ENCODE measurements at places on chromosomes 7 and 10. TPM values are rescaled to one million over a fixed set of nuclear protein-coding genes. Genes with fewer than 3 reads are reported as not detected.
A peak's percentile ranks its signal among the peaks of the same experiment; 100 is the strongest.

- no peaks in the 10 kb centered on the region for H3K36me3 ChIP-seq
- H3K4me1 ChIP-seq: no peaks in the 10 kb centered on the region
- H3K4me3 ChIP-seq: no peak overlapping the region
- H3K27ac ChIP-seq: no peak overlapping the region
- no peak for DNase-seq
These were observed 65.1 kb upstream of the SFMBT2 start for GRCh38 chr10:7475939-7476338.

DNA sequence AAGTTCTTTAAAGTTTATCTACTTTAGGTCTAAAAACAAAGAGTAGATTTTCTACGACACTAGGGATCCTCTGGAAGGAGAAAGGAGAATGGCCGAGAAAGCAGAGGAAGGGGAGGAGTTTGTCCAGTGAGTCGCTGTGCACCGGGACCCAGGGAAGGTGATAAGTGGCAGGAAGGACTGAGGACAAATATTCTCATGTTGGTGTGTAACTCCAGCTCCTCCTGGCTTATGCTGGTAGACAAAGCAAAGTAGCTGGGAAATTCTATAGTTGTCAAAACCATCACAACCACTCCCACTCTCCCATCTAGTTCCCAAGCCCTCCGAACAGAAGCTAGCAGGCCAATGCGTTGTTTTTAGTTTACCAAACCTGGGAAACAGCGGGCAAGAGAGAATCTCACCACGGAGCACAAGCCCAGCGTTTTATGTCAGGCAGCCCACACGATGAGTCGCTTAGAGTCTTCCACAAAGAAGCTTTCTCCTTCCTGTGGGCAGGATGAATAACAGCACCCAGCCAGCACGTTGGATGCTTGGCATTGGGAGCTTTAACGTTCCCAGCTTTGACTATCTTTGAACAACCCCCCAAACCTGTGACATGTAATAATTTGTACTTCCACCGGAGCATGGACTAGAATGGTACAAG lies 32.9 kb upstream of the JCAD start:
- no peak overlapping the region for H3K27ac ChIP-seq
- peaks cover 11% of the 10 kb centered on the region for H3K4me1 ChIP-seq
- no peaks in the 10 kb centered on the region for H3K36me3 ChIP-seq
- H3K4me3 ChIP-seq: no peak overlapping the region
- no peaks in the 10 kb centered on the region for H3K27me3 ChIP-seq

Gene IDI2
- total RNA-seq: not detected

DNA sequence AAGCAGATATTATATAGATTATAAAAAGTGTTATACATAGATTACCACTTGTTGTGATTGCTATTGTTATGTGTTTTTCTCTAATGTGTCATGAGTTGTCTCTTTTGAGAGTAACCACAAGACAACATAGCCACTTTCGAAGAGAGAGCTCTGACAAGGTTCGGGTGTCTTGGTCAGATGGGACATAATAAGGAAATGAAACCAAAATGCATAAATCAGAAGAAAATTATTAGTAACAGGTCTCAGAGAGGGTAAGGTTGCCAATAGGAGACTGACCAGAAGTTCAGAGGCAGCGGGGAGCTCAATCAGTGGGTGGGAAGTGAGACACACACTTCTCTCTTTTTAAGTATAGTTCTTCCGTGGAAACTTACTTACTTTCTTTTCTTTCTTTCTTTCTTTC lies 639.2 kb upstream of the POT1 start:
- H3K36me3 ChIP-seq: no peaks in the 10 kb centered on the region
- no peaks in the 10 kb centered on the region for H3K27me3 ChIP-seq
- H3K4me1 ChIP-seq: no peaks in the 10 kb centered on the region
- H3K4me3 ChIP-seq: no peak overlapping the region
- no peak for DNase-seq

- no peak overlapping the region for H3K27ac ChIP-seq
- no peak overlapping the region for H3K4me3 ChIP-seq
- no peaks in the 10 kb centered on the region for H3K27me3 ChIP-seq
- H3K4me1 ChIP-seq: no peaks in the 10 kb centered on the region
- no peaks in the 10 kb centered on the region for H3K36me3 ChIP-seq
These were observed 36.0 kb downstream of the CCNY start for GRCh38 chr10:35372329-35372728.

Gene SPDYE2B
- not detected for total RNA-seq

Gene RET
- total RNA-seq: not detected

Gene COL17A1
- 41.3 TPM for total RNA-seq

Gene RELN
- total RNA-seq: 0.08 TPM

DNA sequence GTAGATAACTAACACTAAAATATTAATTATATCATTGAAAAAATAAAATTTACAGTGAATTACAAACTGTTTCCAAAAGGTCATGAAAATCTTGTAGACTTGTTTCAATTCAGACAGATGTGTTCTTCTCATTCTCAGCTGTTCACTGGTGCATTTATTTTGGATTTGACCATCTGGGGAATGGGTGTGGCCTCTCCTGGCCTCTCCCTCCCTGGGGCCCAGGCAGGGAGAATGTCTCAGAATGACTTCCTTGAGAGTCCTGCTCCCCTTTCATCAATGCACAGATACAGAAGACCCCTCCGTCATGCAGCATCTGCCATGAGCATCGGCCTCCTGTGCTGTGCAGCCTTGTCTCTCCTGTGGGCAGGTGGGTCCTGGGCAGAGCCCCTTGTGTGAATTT lies 192.8 kb upstream of the PRSS58 start:
- no peak overlapping the region for H3K27ac ChIP-seq
- H3K4me1 ChIP-seq: no peaks in the 10 kb centered on the region
- no peak overlapping the region for H3K4me3 ChIP-seq
- H3K36me3 ChIP-seq: no peaks in the 10 kb centered on the region
- no peak for DNase-seq

DNA sequence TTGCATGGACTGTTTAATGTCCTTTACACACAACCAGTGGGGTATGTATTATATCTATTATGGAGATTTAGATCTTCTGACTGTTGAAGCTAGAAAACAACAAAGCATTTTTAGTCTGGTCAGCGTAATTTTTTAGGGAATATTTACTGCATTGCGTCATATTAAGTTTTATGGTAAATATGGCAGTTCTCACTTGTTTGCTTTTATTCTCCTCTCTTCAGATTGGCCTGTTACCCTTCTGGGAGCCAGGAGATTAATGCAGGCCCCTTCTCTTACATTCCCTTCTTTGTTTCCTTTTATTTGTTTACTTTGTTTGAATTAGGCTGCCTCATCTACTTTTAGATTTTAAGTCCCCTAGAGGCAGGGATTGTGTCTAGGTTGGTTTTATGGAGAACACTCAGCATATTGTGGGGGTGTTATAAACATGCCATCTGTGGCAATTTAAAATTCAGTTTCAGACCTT lies 13.8 kb downstream of the UBE2D1 start:
- no peaks in the 10 kb centered on the region for H3K27me3 ChIP-seq
- no peak overlapping the region for H3K4me3 ChIP-seq
- no peak for DNase-seq
- H3K27ac ChIP-seq: peak overlapping the region; percentile 26

Gene CD36
- 0.28 TPM for total RNA-seq

DNA sequence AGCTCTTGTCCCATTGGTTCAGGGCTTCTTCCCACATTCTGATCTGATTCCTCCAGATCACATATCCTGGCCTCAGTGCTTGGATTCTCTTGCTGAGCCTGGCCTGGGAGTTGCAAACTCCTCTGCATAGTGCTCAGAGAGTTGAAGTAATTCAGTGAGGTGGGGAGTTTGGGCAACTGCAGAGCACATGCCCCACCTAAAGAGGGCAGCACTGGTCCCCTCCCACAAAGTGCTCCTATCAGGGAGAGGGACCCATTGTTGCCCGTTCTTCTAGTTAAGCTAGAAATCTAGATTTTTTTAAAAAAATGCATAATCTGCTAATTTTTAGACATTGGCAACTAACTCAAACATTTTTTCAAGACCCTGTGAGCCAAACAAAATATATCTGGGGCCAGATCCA lies 45.1 kb downstream of the CHN2 start:
- no peaks in the 10 kb centered on the region for H3K36me3 ChIP-seq
- no peak overlapping the region for H3K4me3 ChIP-seq
- H3K27me3 ChIP-seq: no peaks in the 10 kb centered on the region
- DNase-seq: no peak

DNA sequence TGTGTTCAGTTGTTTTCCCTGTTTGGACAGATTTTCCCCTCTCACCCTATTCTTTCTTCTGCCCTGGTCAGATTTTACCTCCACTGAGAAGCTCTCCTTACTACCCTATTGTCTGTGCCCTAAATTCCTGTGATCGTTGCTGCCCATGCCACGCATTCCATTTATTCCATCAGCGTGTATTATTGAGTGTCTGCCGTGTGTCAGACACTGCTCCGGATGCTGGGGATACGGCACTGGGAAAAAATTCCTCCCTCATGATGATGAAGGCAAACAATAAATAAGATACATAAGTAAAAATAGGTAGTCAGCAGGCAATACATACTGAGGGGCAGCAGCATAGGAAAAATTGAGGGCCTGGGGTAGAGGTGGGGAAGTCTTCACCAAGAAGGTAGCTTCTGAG lies 86.8 kb downstream of the FANK1 start:
- H3K4me3 ChIP-seq: no peak overlapping the region
- H3K27ac ChIP-seq: no peak overlapping the region
- no peaks in the 10 kb centered on the region for H3K36me3 ChIP-seq
- H3K4me1 ChIP-seq: no peaks in the 10 kb centered on the region

DNA sequence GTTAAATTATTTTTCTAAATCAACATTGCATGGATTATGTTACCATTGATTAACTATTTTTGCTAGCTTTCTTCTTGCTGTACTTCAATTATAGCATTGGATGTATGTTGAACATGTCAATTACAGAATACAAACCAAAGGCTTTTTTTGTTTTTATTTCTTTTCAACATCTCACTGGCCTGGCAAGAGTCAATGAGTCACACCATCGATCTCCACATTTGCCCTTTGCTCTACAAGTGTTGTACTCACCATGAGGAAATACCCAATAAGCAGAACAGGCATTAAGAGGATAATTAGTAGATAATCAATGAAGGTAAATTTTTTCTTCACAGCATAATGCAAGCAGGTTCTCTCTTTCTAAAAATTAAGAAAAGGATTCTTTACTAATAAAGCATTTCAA lies 23.3 kb downstream of the ANKRD22 start:
- H3K27me3 ChIP-seq: no peaks in the 10 kb centered on the region
- H3K27ac ChIP-seq: no peak overlapping the region
- H3K4me1 ChIP-seq: peaks cover 8% of the 10 kb centered on the region
- H3K36me3 ChIP-seq: 0 out of 2 replicates have a peak, but pooled peaks cover 4% of the 10 kb centered on the region
- no peak for DNase-seq

Gene PPP1R3C
- total RNA-seq: 1.5 TPM

GRCh38 chr7:36273836-36274235 lies 115.8 kb upstream of the ANLN start:
- H3K27me3 ChIP-seq: no peaks in the 10 kb centered on the region
- H3K27ac ChIP-seq: peak overlapping the region; percentile 60
- H3K36me3 ChIP-seq: no peaks in the 10 kb centered on the region
- H3K4me1 ChIP-seq: peaks cover 36% of the 10 kb centered on the region

Gene NPY4R
- 3.1 TPM for total RNA-seq
